ENCODE measurements at places on chromosomes 2 and 18.

GRCh38 chr2:156956161-156956560, 301.3 kb upstream of the GALNT5 start:
- DNase-seq, result no peak

DNA sequence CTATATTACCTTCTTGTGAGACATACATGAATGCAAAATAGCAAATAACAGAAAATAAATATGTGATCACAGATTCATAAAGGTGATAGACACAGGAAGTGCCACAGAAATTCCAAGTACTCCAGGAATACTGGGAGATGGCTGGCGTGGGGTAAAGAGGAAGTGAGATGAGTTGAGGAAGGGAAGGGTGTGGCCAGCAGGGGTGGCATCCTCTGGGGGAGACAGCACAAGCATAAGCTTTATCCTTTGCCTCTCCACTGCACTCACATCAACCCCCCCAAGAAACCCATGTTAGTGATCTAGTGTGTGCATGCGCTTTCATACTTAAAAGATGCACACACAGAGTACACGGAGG, 94.8 kb upstream of the B3GNT7 start:
- DNase-seq, result no peak

DNA sequence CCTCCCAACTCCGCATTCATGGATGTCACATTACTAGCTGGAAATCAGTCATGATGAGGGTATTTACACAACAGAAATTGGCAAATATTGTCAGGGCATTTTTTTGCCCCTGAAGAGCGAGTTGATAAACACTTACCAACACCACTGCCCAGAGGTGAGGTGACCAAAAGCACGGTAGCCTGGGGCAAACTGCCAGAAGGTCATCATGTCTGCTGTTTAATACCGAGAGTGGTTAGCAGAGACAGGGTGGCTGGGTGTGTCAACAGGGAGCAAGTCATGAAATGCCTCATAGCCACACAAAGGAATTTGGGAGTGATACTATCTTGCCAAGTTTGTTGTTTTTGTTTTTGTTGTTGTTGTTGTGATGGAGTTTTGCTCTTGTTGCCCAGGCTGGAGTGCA, 37.0 kb upstream of the EPC2 start:
- no peak for DNase-seq

DNA sequence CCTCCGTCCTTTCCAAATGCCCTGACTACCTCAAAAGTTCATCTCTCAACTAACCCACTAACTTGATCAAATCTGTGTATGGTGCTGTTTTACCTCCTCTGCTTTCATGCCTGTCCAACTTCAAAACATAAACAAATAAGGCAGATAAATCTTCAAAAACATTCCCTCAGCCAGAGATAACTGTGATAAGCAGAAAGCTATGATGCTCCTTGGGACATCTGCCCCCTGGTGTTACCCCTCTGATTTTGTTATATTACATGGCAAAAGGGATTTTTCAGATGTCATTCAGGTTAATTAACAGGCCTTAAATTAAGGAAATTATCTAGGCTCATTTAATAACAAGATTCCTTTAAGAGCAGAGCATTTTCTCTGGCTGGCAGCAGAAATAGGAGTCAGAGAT, 810.8 kb upstream of the CHAC2 start:
- DNase-seq, result no peak

DNA sequence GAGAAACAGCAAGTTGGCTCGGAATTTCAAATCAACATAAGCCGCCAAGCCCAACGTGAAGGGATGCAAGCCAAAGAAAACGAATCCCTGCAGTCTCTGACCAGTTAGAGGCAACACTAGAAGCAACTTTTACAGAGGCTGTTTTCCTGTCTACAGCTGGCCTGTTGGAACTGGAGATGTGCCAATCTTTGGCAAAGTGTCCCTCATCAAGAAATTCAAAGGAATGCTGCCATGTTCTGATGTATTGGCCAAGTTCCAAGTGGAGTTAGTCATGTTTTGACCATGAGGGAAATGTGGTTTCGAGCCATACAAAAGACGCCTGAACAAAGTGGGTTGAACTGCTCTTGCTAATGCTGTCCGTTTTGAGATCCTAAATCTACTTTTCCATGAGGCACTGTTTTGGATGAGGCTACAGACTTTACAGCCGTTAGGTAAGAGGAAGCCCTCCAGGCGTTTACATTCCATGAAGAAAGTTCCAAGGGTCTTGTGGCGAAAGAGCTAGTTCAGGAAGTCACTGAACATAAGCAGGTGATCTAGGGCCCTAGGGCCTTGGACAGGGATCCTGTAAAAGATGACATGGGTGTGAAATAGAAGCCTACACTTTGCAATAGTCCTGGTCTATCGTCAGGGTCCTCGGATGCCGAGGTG, 140.7 kb upstream of the PXDN start:
- DNase-seq, result no peak

GRCh38 chr2:101812226-101812625, 114.7 kb downstream of the MAP4K4 start:
- no peak for DNase-seq

DNA sequence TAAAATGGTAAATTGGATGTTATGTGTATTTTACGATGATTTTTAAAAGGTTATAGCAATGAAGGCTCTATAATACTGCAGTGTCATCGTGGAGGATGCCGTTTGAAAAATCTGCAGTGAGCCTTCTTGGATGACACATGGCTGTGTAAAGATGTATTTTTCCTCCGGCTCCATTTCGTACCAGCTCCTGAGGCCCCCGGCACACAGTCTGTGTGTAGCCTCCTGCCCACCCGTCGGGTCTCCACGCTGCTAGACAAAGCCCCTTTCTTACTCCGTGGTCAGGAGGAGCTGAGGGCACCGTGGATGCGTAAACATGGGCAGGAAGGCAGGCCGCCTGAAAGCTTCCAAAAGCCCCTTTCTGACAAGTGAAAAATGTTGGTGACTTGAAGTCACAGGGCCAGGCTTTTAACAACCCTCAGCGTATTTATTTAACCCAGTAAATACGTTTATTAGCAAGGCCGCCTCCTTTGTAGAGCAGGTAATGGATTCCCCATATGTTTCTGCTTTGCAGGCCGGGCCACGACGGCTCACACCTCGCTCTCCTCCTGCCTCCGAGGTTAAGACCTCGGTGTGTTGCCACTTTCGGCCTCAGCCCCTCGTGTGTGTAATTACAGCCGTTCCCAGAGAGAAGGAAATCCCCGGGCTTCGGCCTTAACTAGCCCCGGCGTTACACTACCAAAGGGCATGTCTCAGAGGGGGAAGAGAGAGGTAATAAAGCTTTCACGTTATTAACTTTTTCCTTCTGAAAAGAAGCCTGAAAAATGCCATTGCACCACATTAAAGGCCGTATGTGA, 72.8 kb downstream of the DDX1 start:
- no peak for DNase-seq

GRCh38 chr2:10019174-10019573, 24.2 kb upstream of the KLF11 start:
- DNase-seq, result no peak

DNA sequence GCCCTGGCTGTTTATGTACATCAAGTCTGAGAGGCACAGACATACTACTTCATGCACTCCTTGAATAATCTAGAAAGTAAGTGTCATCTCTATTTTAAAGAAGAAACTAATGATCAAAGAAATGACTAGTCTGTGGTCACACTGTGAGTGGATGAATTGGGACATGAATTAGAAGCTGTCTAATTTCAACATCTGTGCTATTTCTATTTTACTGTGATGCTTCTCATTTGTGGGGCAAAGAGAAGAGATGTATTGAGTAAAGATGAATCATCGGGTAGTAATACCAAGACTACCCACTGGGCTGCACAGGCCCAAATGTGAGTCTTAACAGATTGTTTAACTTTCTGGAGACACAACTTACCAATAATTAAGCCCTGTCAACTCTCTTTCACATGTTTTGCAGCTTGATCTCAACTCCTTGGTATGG, 42.4 kb upstream of the MTIF2 start:
- DNase-seq, result no peak

DNA sequence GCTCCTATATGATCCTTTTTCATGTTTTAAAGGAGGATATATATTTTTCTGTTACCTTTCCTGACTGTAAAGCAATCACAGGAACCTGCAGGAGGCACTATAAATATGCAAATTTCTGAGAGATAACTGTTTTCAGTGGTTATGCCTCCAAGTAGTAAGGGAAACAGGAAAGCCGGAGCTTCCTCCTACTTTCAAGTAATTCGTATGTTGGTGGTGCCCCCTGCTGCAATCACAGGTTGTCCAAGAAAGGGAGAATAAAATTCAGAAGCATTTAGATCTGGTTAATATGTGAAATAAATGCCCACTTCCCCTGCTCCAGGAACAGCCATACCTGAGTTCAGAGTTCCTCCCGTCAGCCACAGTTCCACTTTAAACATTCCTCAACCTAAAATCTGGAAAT, 12.0 kb upstream of the BCL11A start:
- DNase-seq, result no peak

DNA sequence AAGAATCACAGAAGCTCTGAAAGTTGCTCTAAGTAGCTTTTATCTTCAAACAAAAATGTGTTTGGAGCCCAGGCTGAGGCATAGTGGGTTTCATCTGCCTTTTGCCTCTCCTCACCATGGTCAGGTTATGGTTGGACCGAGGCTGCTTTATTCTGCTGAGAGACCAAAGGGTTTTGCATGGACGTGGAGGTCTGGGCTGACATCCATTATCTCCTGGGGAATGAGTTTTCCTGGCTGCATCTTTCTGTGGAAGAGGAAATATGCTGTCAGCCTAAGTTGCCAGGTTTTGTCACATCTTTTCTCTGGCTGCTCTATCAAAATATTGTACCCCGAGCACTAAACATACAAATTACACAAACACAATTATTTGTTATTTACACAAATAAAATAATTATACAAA, 223.2 kb downstream of the LDLRAD4 start:
- no peak for DNase-seq

DNA sequence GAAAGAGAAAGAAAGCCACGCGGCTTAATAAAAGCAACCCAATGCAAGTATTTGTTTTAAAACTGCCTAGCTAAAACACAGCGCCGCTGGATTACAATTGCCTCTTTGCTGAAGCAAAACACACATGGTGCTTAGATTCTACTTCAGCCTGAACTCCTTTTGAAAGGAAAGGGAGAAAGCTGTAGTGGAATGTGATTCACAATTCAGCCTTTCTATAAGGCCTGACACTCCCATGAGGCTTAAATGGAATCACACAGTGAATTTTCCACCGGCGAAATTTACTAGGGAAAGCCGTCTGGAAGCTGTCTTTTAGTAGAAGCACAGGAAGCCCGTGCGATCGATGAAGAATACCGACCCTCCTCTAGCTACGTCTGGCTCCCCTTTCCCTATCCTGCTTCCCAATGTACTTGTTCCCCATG, 348.0 kb downstream of the DLGAP1 start:
- no peak for DNase-seq

GRCh38 chr2:223047260-223047761, 4.7 kb upstream of the KCNE4 start:
- no peak for DNase-seq

DNA sequence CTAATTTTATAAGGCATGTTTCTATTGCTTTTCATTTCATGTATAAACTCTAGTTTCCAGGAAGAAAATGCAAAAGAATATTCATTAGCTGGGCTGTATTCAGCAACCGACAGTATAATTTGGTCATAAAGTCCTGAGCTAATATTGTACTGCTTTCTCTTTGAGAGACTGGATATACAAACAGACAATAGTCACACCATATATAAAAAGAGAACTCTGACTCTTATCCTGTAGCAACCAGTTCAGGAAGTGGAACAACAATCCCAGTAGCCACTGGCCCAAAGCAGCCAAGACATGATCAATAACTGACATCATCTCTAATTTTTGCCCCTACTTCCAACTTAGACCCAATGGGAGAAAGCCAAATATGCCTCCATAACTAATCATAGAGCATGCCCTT, 160.8 kb downstream of the FSIP2 start:
- no peak for DNase-seq

DNA sequence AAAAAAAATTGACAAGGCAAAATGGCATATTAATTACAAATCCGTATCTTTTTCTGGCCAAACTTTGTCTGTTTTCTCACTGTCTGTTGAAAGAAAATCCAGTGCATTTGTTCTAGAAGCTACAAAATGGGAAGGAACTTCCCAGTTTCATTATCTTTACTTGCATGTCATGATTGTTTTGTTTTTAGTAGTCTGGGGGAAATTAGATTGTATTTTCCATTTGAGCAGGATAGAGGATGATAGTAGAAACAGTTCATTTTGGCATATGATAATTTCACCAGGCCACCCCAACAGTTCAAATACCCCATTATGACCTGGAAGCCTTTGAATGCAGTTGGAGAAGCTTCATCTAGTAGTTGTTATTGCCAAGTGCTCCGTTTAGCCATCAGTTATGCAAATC, 77.5 kb upstream of the RANBP2 start:
- DNase-seq, result no peak

All from stimulated activated CD4-positive, alpha-beta T cell treated with anti-CD3 and anti-CD28 coated beads, Interleukin-2, amount 100 ng/mL, for 4 hours (primary cell).